Liver (tissue), 10 donors: ENCODE measurements at places on chromosomes 12 and 14.

- H3K27ac ChIP-seq, result no peak overlapping the region
- no peaks in the 10 kb centered on the region for H3K27me3 ChIP-seq
- no peak for DNase-seq
- no peaks in the 10 kb centered on the region for H3K4me1 ChIP-seq
- H3K4me3 ChIP-seq, result no peak overlapping the region
- no peaks in the 10 kb centered on the region for H3K36me3 ChIP-seq
Observed at GRCh38 chr12:75103822-75104221, 105.8 kb downstream of the KCNC2 start.

- H3K27me3 ChIP-seq, result no peaks in the 10 kb centered on the region
- H3K36me3 ChIP-seq, result no peaks in the 10 kb centered on the region
- peaks cover 41% of the 10 kb centered on the region for H3K4me1 ChIP-seq
- no peak overlapping the region for H3K4me3 ChIP-seq
Observed at GRCh38 chr12:68617160-68617926, 6.6 kb downstream of the RAP1B start.

DNA sequence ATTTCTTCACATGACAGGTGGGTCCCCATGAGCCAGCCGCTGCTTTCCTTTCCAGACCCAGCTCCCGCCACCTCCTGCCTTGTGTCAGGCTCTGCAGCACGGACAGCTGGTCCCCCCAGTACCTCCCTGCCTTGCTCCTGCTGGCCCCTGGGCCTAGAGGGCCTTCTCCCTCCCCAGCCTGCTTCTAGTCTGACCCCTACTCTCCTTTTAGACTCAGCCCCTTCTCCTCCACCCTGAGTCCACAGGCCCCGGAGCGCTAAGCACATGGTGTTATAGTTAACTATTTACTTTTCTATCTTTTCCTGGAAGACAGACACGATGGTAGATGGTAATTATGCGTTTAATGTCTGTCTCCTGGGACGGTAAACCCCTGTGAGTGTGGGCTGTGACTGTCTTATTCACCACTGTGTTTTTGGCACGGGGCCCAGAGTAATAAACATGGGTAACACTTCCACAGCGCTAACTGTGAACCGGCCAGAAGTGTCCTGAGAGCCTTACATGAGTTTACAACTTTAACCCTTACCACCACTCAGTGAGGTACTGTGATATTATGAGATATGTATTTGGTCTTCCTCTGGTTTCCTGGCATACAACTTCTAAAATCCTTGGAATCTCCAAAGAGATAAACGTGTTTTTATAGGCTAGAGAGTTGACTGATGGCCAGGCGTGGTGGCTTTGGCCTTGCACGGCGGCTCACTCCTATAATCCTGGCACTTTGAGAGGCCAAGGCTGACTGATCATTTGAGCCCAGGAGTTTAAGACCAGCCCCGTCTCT is 41.2 kb downstream of the DGLUCY start:
- no peak overlapping the region for H3K4me3 ChIP-seq
- peaks cover 69% of the 10 kb centered on the region for H3K4me1 ChIP-seq
- H3K27me3 ChIP-seq, result no peaks in the 10 kb centered on the region
- peak overlapping the region; percentile 12 for H3K27ac ChIP-seq

- no peaks in the 10 kb centered on the region for H3K4me1 ChIP-seq
- no peaks in the 10 kb centered on the region for H3K27me3 ChIP-seq
- H3K27ac ChIP-seq, result no peak overlapping the region
Observed at GRCh38 chr14:70624972-70625371, 16.7 kb upstream of the TTC9 start.

GRCh38 chr14:78997811-78998210 is 827.6 kb downstream of the NRXN3 start:
- no peak overlapping the region for H3K27ac ChIP-seq
- H3K4me1 ChIP-seq, result no peaks in the 10 kb centered on the region
- DNase-seq, result no peak
- H3K4me3 ChIP-seq, result no peak overlapping the region
- no peaks in the 10 kb centered on the region for H3K27me3 ChIP-seq

- peaks cover 3% of the 10 kb centered on the region for H3K27me3 ChIP-seq
- no peaks in the 10 kb centered on the region for H3K36me3 ChIP-seq
- H3K4me1 ChIP-seq, result no peaks in the 10 kb centered on the region
- no peak overlapping the region for H3K27ac ChIP-seq
- DNase-seq, result no peak
- no peak overlapping the region for H3K4me3 ChIP-seq
Observed at GRCh38 chr12:2627835-2628191, 167.0 kb upstream of the FKBP4 start.

GRCh38 chr14:104673481-104673880 is 15.9 kb upstream of the INF2 start:
- H3K4me3 ChIP-seq, result no peak overlapping the region
- H3K27ac ChIP-seq, result no peak overlapping the region
- peaks cover 11% of the 10 kb centered on the region for H3K4me1 ChIP-seq
- H3K36me3 ChIP-seq, result no peaks in the 10 kb centered on the region

DNA sequence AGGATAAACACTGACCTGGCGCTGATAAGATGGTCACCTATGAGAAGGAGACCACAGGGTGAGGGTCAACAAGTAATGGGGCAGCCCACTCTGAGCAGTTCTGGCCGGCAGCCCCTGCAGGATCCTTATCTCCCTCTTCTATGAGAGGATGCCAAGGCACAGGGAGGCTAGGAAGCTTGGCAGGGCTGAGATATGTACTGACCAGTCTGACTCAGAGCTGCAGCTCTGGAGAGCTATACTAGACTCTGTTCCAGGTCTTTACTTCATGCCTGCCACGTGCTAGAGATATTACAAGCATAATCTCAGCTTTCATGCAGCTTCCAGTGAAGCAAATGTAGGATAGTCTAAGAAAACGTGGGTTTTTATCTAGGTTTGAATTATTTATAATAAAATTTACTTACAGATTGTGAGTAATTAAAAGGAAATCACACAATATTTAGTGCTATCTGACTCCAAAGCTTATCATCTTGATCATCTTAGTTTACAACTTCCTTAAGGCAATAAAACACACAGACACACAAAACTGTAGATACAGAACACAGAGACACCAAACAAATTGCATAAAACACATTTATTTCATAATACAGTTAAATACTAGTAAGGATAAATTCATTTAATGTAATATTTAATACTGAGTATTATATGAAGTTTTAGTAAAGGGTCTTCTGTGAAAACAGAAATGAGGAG is 32.3 kb downstream of the GIT2 start:
- no peaks in the 10 kb centered on the region for H3K27me3 ChIP-seq
- peak overlapping the region; percentile 44 for H3K27ac ChIP-seq
- DNase-seq, result no peak
- no peaks in the 10 kb centered on the region for H3K4me1 ChIP-seq
- peaks cover 20% of the 10 kb centered on the region for H3K36me3 ChIP-seq

- H3K36me3 ChIP-seq, result peaks cover 3% of the 10 kb centered on the region
- H3K4me3 ChIP-seq, result no peak overlapping the region
- no peaks in the 10 kb centered on the region for H3K27me3 ChIP-seq
- DNase-seq, result no peak
- H3K27ac ChIP-seq, result no peak overlapping the region
Observed at GRCh38 chr12:94326727-94327126, 132.9 kb downstream of the CEP83 start.

DNA sequence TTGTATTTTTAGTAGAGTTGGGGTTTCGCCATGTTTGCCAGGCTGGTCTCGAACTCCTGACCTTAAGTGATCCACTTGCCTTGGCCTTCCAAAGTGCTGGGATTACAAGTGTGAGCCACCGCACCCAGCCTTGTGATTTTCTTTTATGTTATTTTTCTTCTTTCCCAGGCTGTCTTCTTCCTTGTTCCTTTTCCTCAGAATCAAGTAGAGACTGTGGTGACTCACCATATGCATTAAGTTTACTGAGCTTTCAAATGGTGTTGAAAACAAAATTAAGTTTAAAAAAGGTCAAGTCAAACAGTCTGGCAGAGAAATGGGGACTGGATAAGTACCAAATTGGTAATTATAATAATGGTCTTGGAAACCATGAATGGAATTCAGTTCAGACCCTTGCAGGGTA is 5.7 kb downstream of the ARPC3 start:
- H3K36me3 ChIP-seq, result peaks cover 7% of the 10 kb centered on the region
- H3K27ac ChIP-seq, result no peak overlapping the region
- DNase-seq, result no peak
- no peak overlapping the region for H3K4me3 ChIP-seq
- H3K27me3 ChIP-seq, result no peaks in the 10 kb centered on the region

DNA sequence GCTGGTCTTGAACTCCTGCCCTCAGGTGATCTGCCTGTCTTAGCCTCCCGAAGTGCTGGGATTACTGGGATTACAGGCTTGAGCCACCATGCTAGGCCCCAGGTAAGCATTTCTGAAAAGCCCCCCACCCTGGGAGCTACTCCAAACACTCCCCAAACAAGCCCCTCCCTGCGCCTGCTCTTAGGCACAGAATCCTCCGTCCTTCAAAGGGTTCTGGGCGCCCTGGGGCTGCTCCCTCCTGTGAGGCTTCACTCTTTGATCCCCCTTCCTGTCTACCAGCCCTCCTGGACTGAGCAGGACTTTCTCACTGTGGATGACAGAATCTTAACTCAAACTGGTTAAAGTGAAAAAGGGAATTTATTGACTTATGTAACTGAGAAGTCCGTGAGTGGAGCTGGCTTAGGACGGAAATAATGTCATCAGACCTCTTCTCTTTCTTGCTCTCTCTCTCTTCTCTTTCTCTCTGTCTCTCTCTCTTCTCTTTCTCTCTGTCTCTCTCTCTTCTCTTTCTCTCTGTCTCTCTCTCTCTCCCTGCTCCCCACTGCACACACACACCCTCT is 66.9 kb upstream of the CLMN start:
- H3K27ac ChIP-seq, result no peak overlapping the region
- no peak for DNase-seq
- H3K4me1 ChIP-seq, result no peaks in the 10 kb centered on the region
- H3K4me3 ChIP-seq, result no peak overlapping the region
- no peaks in the 10 kb centered on the region for H3K36me3 ChIP-seq

DNA sequence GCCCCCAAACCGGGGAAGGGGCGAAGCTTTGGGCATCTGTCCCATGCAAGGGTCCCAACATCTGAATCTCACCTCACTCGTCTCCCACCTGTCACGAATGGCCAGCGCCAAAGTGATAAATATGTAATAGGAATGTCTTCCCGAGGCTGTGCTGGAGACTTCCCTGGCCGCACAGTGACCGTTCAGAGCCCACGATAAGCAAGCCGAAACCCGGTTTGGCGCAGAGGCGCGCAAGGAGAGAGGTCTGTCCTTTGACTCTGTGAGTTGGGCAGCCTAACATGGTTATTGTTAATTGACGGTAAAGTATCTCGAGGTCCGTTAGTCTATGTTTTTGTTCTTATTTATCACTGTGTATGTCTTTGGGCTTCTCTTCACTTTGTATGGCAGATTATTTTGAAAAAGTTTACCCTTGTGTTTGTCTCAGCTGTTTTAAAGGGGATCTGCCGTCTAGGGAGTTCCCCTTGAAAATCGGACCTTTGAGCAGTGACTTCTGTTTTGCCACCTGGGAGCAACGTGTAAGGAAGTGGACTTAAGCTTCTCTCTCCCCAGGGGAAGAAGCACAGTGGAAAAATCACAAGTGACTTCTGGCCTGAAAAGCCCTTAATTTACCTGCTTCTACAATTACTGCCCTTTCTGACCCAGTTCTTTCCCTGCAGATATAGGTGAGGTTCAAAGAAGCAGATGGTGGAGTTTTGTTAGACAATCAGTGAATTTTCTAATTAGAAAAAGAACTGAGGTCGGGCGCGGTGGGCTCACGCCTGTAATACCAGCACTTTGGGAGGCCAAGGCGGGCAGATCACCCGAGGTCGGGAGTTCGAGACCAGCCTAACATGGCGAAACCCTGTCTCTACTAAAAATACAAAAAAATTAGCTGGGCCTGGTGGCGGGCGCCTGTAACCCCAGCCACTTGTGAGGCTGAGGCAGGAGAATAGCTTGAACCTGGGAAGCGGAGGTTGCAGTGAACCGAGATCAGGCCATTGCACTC is 1.1 kb upstream of the TM9SF1 start:
- no peaks in the 10 kb centered on the region for H3K27me3 ChIP-seq
- peak; percentile 41 for DNase-seq
- peaks cover 8% of the 10 kb centered on the region for H3K36me3 ChIP-seq
- H3K4me1 ChIP-seq, result peaks cover 29% of the 10 kb centered on the region
